ENCODE measurements at places on chromosomes 4 and X.
A peak's percentile ranks its signal among the peaks of the same experiment; 100 is the strongest.

DNA sequence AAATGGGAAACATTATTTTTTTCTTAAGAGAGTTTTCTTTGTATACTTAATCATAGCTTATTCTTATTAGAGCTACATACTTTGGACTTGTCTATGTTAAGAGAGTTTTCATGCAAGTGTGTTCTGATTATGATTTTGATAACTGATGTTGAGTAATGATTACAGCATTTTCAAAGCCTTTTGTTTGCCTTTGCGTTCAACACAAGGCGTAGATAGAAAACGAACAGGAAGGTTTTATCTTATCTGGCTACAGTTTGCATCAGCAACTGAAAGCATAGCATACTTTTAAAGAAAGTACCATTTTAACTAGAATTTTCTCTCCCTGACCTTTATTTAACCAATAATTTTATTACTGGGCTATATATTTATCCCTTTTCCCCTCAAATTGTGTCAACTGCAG is 51.6 kb upstream of the PDLIM5 start:
- DNase-seq = no peak

GRCh38 chr4:39331191-39331590 is 35.0 kb downstream of the RFC1 start:
- DNase-seq = no peak

GRCh38 chr4:7281691-7282665 is 89.6 kb downstream of the SORCS2 start:
- DNase-seq = no peak

- no peak for DNase-seq
Observed at GRCh38 chrX:44871931-44872820, 812 bp upstream of the KDM6A start.

DNA sequence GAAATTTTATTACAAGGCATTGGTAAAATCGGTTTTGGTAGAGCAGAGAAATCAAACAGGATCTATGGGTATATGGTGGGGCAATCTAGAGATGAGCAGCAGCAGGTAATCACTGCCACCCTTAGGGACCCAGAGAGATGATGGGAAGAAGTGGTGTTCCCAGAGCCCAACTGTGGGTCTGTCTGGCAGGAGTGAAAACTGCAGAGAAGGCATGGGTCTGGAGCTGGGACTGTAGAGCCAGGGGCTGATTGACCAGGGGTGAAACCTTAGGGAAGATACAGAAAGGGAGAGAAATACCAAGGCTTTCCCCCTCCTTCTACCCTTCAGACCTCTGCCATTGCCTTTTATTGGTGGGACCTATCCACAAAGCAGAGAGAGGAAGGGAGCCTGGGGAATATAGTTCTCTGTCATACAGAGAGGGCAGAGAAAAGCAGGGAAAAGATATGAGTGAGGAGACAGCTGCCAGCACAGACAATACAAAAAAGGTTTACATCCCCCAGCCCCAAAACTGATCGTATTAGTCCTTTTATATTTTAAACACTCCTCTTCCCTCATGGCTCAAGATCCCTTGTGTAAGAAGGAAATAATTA is 28.7 kb downstream of the PDLIM5 start:
- no peak for DNase-seq

DNA sequence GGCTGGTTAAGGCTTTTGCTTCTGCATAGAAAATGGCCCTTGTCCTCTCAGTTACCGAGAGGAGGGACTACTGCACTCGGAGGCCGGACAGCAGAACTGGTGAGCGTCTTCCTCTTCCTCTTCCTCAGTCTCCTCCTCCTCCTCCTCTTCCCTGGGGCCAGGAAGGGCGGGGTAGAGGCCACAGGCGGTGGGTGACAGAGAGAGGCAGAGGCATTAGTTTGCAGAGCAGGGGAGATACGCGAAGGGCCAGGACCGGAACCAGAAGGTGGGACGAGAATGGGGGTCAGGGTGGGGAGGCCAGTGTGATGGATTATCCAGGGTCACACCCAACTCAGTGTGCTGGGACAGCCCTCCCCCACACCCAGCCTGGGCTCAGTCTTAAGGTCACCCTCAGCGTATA is 14.5 kb downstream of the IQSEC2 start:
- no peak for DNase-seq

DNA sequence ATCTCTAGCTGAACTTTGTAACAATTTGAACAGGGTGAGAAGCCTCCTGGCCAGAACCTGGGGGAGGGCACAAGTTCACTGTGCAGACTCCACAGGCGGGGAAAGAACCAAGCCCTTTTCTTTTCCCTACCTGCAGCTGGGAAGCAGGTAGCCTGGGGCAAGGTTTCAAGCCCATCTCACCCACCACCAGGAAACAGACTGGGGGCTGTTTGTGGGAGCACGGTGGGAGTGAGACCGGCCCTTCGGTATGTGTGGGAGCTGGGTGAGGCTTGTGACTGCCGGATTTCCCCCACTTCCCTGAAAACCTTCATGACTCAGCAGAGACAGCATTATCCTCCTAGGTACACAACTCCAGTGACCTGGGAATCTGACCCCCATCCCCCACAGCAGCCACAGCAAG is 211.7 kb downstream of the ZNF674 start:
- DNase-seq = no peak

- no peak for DNase-seq
Observed at GRCh38 chr4:54897590-54897989, 227.8 kb downstream of the KDR start.

GRCh38 chrX:86805241-86805640 is 657.0 kb downstream of the DACH2 start:
- no peak for DNase-seq

GRCh38 chrX:19846995-19847790 is 40.2 kb downstream of the SH3KBP1 start:
- no peak for DNase-seq

- DNase-seq = no peak
Observed at GRCh38 chr4:54440394-54441136, 211.5 kb downstream of the PDGFRA start.

- no peak for DNase-seq
Observed at GRCh38 chrX:1933964-1934363, 319.1 kb downstream of the ASMT start.

GRCh38 chr4:10115797-10116568 is 616 bp downstream of the WDR1 start:
- no peak for DNase-seq

- DNase-seq = no peak
Observed at GRCh38 chr4:69965628-69966027, at the start of gene CSN2. TSS of gene CSN2 (minus strand) at chr4:69965728. CDS start at chr4:69960995, 4,733 bp downstream.

DNA sequence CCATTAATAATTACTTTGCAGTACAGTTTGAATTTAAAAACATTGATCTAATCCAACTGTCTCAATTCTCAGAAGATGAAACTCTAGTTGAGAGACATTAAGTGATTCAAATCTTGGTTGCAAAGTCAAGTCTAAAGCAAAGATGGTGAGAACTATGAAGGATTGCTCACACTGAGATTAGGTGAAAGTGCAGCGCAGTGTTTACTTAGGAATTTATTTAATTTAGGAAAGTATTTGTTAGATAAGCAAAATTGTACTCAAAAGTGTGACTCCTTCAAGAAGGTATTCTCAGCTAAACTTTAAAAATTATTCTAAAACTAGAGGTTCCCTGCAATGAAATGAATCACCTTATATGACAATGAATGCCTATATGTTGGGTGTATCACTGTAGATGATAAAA is 454.9 kb downstream of the PDGFC start:
- no peak for DNase-seq

GRCh38 chr4:25892796-25893195 is 21.2 kb upstream of the SMIM20 start:
- DNase-seq = no peak

DNA sequence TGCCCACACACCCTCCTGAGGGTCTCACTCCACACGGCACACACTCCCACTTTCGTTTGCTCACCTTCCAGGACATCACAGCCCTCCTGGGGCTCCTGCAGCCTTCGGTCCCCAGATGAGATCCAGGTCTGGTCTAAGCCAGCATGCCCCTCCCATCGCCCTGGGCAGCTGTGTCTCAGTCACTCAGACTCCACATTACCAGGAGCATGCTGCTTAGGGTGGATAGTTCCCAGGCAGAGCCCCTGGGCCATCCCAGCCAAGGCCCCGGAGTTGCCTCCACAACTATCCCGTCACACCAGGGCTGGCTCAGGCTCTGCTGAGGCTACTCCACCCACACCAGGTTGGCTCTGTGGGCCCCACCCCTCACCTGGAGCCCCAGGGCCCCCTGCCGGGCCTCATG is 50.4 kb upstream of the PSAPL1 start:
- no peak for DNase-seq

DNA sequence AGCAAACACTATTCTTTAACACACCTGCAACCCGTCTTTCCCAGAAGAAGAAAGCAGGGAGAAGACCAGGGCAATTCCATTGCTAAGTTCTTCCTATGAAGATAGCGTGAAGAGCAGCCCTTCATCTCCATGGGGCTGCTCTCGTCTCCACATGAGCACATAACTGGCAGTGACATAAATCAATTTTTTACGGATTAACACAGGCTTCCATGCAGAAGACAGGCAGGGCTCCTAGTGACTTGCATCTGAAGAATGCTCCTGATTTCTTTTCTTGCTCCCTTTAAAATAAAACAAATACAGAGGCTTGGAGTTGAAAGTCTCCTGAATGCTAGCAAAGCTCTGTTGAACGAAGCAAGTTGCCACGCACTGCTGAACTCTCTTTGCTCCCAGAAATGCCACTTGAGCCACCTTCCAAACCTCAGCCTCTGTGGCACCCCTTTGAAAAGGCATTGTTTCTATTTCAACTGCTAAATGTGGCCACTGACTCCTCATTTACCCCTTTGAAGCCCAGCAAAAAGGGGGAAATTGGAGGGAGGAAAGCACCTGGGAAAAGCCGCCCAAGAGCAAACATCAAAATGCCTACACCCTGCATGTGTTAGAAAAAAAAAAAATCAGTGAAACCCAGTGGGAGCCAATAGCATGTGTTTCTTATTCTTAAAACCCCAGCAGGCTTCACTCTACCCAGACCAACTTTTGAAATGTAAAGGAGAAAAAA is 383.7 kb downstream of the IDS start:
- no peak for DNase-seq

DNA sequence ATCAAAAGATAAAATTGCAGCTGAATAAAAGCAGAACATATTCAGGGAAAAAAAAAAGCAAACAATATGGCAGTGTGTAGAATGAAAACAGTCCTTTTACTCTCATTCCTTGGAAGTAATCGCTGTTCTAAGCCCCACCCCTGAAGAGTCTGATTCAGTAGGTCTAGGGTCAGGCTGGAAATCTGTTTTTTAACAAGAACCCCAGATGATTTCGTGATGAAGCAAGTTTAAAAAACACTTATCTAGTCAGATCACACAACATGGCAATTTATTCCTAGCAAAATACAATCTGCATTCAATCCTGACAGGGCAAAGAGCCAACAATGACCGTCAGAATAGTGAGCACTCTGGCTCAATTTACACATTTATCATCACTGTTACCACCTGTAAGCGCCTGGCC is 16.1 kb downstream of the FAM120C start:
- DNase-seq = no peak

DNA sequence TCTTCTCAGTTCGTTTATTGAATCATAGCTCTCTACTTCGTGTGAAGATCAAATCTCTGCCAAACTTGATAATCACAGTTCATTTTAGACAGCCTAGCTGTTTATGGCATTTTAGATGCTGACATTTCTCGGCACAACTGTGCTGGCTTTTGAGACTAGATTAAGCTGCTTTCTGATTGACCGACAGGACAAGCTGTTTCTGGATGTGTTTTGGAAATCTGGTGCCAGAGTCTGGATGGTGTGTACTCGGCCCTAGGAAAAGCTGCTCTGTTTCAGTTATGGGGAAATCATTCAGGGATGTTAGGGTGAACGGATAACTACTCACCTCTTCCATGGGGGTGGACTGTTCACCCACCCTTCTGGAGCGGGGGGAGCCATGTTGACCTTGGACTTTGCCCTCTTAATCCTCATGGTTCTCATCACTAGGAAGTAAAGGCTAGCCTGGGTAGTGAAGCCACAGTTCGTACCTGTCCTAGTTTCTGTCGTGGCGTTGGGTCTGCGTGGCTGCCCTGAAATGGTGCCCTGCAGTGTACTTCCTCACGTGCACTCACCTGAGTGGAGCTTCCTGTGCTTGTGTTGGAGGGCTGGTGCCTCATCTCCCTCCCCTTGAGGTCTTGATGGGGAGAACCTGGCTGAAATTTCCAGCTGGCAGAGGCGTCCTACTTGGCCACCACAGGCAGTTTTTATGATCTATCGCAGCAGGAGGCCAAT is 13.7 kb upstream of the WDR1 start:
- no peak for DNase-seq

- DNase-seq = no peak
Observed at GRCh38 chr4:92253550-92253949, 50.2 kb upstream of the GRID2 start.

- peak; percentile 1 for DNase-seq
Observed at GRCh38 chrX:113929004-113929403, 654.9 kb upstream of the HTR2C start.

- no peak for DNase-seq
Observed at GRCh38 chrX:103233263-103233662, 18.4 kb downstream of the BEX4 start.

GRCh38 chr4:14518136-14518535 is 484.1 kb upstream of the CPEB2 start:
- no peak for DNase-seq

DNA sequence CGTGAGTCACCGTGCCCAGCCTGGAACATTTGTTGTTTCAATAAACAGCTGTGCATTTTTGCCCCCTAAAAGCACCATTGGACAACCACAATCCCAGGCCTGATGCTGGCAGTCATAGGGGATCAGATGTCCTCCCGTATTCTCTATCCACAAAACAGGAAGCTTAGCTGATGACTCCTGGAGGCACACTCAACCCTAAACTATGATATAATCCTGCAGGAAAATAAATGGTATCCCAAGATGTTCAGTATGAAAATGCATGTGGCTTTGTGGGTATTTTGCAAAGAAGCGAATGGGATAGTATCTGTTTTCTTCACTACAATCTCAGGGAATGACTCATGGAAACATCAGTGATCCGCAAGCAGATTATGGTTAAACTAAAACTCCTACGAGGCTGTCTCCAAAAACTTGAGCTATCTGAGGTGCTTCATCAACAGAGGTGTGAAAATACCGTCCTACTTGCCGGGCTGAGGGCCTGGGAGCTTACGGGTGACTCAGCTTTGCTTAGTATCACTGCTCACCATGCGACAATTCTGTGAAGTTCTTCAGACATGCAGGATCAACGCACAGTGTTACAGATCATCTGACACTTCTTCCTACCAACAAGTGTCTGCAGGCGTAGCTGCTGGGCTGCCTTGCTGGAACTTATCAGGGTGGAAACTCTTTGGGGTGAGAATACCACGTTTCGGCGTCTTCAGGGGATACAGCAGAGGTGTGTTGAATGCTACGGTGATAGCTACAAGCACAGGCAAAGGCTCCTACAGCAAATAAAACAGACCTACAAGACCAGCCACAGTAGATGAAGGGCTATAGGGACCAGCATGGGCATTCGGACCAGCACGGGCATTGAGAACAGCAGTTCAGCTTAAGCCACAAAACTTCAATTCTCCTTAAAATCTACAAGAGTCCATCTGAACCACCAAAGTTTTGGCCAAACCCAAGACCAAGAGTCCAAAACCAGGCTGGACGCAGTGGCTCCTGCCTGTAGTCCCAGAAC is 148.5 kb downstream of the DHRSX start:
- no peak for DNase-seq

All from epithelial cell of prostate (primary cell).